NCI-H187 (cell line): ENCODE measurements at places on chromosomes 13 and 19.

GRCh38 chr19:2578901-2579677, 103.2 kb downstream of the GADD45B start:
- DNase-seq: no peak

DNA sequence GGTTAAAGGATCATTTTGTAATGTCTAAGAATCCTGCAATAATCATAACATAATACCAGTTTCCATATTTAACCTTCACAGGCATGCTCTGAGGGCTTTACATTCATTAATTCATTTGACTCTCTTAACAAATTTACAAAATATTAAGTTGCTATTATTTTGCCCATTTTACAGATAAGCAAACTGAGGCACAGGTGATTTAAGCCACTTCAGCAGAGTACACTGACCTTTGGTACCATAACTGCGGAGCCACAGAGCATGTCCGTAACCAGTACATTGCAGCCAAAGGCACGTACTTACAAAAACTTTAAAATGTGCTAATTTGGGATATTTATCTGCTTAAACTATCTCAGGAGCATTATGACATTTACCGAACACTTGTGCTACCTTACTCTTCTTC, 169.4 kb upstream of the MYO16 start:
- DNase-seq: no peak

GRCh38 chr19:33456845-33457220, 64.8 kb downstream of the PEPD start:
- DNase-seq: no peak

- no peak for DNase-seq
Measured at GRCh38 chr19:46896076-46896794, 35.4 kb downstream of the ARHGAP35 start.

- DNase-seq: no peak
Measured at GRCh38 chr13:89967701-89968100, 1379.8 kb upstream of the MIR17HG start.

- no peak for DNase-seq
Measured at GRCh38 chr13:109476001-109476400, 310.4 kb downstream of the IRS2 start.

DNA sequence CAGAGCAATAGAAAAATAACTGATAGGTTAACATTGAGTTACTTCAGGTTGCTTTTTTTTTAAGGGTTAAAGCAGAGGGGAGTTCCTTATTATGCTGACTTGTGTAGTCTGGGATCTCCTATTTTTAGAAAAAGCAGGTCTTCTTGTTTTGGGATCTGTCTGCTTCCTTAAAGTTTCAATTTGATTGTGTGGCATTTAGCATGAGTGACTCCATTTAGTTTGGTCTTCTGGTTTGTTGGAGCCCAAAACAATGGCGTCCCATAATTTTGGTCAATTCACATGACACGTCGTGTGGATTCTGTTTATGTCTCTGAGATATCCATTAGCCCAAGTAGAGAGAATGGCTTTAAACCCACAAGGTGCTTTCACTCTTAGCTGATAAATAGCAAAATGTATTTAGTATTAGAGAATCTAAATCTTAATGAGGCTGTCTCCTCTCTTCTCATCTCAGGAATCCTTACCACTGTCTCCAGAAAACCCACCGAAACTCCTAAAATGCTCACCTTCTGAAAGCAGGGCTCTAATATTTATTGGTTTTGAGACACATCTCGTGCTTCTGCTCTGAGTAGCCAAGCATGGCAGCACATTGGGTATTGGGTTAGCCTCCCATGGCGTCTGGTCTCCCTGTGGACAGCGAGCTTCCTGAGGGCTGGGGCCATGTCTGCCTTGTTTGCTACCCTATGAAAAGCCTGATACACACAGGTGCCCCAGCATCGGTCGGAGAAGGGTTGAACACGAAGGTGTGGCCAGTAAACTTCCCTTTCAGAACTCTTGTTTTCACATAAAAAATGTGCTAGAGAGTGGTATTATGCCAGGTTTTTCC, 67.2 kb upstream of the GPR183 start:
- DNase-seq: no peak

GRCh38 chr19:8334458-8335342, 8.4 kb downstream of the KANK3 start:
- no peak for DNase-seq

- DNase-seq: no peak
Measured at GRCh38 chr19:19538061-19538784, at the start of gene CILP2. TSS of gene CILP2 (plus strand) at chr19:19538265. CDS start at chr19:19538350, 85 bp downstream.

DNA sequence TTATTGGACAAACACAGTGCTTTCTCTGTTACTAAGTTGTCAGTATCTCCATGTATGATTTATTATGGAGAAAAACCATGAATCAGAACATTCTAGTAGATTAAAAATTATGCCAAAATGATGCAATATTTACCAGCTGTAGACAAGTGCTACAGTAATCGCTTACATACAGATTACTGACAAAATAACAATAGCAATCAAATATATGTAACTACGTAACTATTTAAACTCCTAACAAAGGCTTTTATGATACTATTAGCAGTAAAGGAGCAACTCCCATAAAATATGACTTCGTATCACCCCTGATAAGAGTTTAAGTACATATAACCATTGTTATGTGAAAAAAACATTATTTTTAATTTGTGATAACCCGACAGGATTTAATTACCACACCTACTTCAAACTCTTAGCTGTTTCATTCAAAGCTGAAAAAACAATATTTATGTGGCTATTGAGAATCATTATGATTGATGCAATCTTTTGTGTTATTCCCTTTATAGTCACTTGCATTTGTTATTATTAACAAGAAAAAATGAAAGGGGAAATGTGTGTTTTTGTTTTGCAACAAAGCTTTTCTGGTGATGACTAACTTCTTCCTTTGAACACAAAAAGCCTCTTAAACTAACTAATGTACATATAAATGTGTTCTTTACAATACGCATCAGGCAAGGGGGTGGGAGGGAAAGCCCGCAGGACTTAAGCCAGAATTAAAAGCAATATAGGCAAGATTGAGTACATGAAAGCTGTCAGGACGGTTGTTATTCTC, 147.4 kb downstream of the ABCC4 start:
- no peak for DNase-seq

DNA sequence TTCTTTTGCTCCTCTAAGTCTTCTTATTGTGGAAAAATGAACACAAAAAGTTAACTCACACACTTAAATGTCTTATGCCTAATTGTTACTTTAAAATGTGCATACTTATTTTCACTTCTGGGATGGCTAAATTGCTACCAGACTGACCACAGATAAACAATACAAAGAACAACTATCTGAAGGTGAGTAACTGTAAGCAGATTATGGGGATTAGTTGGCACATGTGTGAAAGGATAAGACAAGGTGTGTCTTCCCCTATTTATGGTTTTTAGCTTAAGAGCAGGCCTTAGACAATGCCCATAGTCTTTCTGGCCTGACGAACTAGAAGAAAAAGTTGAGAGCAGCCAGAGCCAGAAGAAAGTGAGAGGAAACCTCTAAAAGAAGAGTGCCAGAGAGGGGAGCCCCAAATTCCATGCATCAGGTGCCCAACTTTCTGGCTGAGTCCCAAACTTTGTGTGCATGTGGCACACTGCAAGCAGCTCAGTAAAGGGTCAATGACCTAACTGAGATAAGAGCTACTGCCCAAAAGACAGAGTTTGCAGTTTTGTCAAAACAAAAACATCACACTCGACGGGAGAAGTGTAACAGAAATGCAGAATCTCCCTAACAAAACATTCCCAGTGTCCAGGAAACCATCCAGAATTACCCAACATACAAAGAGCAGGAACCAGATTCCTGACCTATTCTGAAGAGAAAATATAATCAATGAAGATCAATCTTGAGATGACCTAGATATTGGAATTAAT, 375.4 kb downstream of the KCNRG start:
- DNase-seq: no peak

DNA sequence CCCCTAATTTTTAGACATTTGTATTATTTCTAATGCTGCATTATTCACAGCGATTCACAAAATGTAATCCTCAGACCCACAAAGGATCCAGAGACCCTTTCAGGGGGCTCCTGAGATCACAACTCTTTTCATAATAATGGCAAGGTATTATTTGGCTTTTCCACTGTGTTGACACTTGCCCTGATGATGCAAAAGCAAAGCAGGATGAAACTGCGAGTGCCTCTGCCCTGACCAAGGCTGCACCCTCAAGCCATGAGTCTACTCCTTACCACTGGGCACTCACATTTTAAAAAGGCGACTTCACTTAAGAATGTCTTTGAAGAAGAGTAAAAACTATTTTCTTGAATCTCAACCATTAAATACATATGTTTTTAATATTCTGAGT, 11.4 kb downstream of the ELF1 start:
- DNase-seq: no peak

GRCh38 chr13:36650611-36651010, 23.2 kb upstream of the SERTM1 start:
- no peak for DNase-seq

- DNase-seq: no peak
Measured at GRCh38 chr19:7933411-7933810, 7.5 kb upstream of the CTXN1 start.

GRCh38 chr13:34671137-34671536, 270.9 kb upstream of the NBEA start:
- DNase-seq: no peak

GRCh38 chr13:24045597-24045996, 114.9 kb upstream of the SPATA13 start:
- no peak for DNase-seq

DNA sequence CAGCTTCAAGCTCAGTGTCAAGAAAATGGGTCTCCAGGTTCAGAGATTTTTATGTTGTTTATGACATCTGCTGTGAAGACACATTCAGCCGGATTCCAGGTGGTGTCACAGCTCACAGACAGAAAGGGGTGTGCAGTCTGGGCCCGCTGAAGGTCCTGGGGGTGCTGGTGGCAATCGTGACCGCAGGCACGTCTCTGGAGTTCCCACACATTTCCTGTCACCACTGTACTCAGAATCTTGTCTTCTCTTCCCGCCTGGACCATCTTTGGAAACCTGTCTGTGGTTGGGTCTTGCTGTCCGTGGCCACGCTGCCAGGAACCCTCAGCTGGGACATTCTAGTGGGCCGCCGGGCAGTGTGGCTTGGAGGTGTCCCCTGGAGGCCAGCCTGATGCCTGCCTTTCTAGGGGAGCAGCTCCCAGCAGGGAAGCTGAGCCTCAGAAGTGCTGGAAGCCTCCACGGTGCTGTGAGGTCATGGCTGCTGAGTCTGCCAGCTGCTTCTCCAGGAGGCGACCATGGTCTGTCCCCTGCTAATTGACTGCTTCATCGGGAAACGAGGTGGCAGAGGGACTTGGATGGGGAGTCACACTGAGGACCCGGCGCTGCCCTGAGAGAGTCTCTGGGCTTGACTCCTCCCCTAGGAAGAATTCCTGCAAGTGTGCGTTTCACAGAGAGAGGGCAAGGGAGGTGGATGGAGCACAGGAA, 3.7 kb downstream of the TEX29 start:
- DNase-seq: no peak

DNA sequence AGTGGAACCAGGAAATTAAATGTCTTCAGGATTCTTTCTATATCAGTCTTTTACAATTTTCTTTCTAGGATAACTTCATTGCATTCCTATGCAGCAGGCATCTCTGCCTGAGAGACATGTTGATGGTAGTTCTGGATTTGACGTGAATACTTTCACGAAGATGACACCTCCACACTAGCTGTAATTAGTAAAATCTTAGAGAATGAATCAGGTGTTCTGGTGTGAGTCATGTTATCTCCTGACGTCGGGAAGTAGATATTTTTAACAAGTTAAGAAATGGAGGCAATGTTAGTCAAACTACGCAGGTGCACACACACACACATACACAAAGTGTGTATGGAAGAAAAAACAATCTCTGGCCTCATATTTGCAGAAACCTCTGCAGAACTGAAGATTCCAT, 1661.3 kb upstream of the MIR17HG start:
- DNase-seq: no peak

GRCh38 chr13:40469581-40470310, 196.7 kb downstream of the FOXO1 start:
- DNase-seq: no peak

GRCh38 chr13:109790942-109791605, 4.7 kb upstream of the IRS2 start:
- DNase-seq: peak; percentile 45

DNA sequence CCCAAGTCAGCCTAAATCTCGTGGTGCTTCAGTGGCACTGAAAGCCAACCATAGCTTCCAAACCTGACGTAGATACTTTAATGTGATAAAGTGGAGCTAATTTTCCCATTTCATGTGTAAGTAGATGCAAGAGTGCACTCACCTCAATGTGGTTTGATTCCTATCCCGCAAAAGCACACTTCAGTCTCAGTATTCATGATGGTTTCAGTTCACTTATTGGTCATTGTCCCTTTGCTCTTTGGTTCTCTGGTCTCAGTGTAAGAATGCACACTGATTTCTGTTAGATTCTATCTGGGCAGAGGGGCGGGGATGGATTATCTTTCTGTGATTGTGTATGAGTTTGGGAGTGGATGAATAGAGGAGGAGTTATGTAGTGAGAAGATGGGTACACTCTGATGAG, 340.6 kb downstream of the KCNRG start:
- DNase-seq: no peak

DNA sequence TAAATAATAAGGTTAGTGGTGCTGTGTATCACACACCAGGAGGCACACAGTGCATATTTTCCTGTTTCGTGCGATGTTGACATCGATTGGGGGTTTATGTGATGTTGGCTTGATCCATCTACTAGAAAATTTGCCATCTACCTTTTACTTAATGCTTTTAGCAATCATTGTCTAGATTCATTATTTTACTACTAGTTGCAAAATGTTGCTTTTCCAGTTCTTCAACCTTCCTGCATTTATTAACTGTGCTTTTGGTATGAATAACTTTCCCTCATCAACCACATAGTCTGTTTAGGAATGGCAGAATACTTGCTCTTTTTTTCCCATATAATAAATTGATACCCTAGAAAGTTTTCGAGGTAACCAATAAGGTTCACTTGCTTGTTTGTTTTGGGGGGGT, 17.5 kb downstream of the C13orf42 start:
- no peak for DNase-seq

- DNase-seq: no peak
Measured at GRCh38 chr13:24004971-24005370, 107.7 kb upstream of the C1QTNF9B start.

GRCh38 chr13:46644816-46645215, 91.8 kb downstream of the LRCH1 start:
- no peak for DNase-seq

- DNase-seq: no peak
Measured at GRCh38 chr13:28490061-28490460, 4.9 kb downstream of the FLT1 start.

GRCh38 chr19:36771261-36772231, 1.1 kb downstream of the ZNF850 start:
- no peak for DNase-seq

- no peak for DNase-seq
Measured at GRCh38 chr13:32117701-32118100, 86.1 kb downstream of the FRY start.

- DNase-seq: no peak
Measured at GRCh38 chr19:49335071-49335783, at the start of gene CD37. TSS of gene CD37 (plus strand) at chr19:49335406. CDS start at chr19:49335541, 135 bp downstream.

GRCh38 chr13:94327318-94327717, 152.2 kb downstream of the DCT start:
- DNase-seq: no peak

GRCh38 chr19:33215438-33216197, 10.0 kb downstream of the SLC7A10 start:
- no peak for DNase-seq

- DNase-seq: no peak
Measured at GRCh38 chr19:30228113-30228834, 143.9 kb upstream of the ZNF536 start.
